Cardiac ventricle fibroblast (primary cell): ENCODE measurements at places on chromosomes 12 and 14. TPM values are rescaled to one million over a fixed set of nuclear protein-coding genes. Genes with fewer than 3 reads are reported as not detected.

The ALDH6A1 gene
- total RNA-seq, result 31.3 and 32.1 TPM in 2 replicates

The PIWIL1 gene
- total RNA-seq, result not detected in 2 replicates

The WNT5B gene
- total RNA-seq, result 13.4 and 14.0 TPM in 2 replicates

The PPM1A gene
- total RNA-seq, result 21.1 and 22.3 TPM in 2 replicates

The PYGL gene
- 98.7 and 102 TPM in 2 replicates for total RNA-seq

The CIROP gene
- total RNA-seq, result 0.69 and 0.83 TPM in 2 replicates

The SOCS2 gene
- total RNA-seq, result 32.6 and 45.1 TPM in 2 replicates

The G2E3 gene
- 7.0 and 8.4 TPM in 2 replicates for total RNA-seq

The CCDC198 gene
- total RNA-seq, result not detected in 2 replicates

The RNASE3 gene
- total RNA-seq, result not detected in 2 replicates

The PLBD1 gene
- total RNA-seq, result 4.2 and 5.9 TPM in 2 replicates

The TAS2R30 gene
- total RNA-seq, result 0.59 and 1.8 TPM in 2 replicates

The PRB2 gene
- not detected in 2 replicates for total RNA-seq
